ENCODE measurements at places on chromosomes 3 and 15. TPM values are rescaled to one million over a fixed set of nuclear protein-coding genes. Genes with fewer than 3 reads are reported as not detected.

GRCh38 chr3:186169379-186169778 is 60.5 kb upstream of the ETV5 start:
- no peak for DNase-seq

DNA sequence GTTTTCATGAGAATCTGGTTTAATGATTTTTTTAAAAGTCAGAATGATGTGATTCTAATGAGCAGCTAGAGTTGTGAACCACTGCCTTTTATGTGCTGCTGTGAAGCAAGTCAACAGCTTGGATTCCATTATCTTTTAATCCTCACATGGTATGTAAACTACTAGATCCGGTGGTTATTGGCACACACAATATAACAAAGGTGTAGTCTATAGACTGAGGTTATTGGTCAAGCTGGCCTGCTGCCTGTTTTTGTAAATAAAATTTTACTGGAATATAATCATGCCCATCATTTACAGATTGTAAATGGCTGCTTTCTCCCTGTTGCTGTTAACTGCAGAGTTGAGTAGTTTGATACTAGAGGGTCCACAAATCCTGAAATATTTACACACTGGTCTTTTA is 103.1 kb downstream of the OTOL1 start:
- no peak for DNase-seq

KIAA1143 gene
- 17.5 TPM for total RNA-seq

LTK gene
- total RNA-seq = not detected

ZXDC gene
- 13.5 TPM for total RNA-seq

DNA sequence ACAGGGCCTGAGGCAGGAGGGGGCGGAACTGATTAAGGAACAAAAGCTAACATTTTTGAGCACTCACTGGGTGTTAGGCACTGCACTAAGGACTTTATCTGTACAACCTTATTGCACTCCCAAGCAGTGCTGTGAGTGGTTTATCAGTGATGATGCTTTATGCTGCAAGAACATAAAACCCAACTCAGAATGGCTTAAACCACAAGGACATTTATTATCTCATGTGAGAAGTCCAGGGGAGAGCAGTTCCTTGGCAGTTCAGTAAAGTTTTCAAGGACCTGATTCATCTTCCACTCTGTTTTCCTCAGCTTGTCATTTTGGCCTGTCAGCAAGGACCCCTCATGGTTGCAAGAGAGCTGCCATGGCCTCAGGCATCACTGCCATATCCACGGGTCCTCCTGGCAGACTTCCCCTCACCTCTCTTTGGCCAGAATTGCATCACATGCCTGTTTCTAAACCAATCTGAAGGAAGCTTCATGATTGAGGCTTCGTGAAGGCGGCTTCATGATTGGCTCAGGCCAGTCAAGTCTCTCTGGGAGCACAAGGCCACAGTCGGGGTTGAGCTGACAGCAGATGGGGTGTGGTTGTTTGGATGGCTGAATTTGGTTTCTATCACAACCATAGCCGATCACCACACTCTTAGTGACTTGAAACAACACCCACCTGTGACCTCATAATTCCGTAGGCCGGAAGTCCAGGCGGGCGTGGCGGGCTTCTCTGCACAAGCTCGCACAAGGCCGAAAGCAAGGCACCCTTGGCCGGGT is 15.8 kb downstream of the EFCC1 start:
- no peak for DNase-seq

DNA sequence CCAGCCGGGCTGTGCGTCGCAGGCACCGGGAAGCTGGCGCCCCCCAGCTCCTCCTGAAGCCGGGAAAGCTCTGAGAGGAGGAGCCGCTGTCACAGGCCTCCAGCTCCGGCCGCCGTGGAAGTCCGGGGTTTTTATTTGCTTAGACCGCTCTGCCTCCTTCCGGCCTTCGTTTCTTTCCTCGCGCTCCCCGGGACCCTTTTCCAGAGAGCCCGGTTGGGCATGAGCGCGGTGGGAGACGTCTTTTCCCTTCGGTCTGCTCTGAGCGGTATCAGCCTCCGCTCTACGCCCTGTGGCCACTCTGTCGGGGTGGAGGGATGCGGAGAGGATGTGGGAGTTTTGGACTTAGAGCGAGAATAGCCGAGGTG is 559 bp downstream of the SENP5 start:
- DNase-seq = peak; percentile 54

- DNase-seq = no peak
Measured at GRCh38 chr3:155390351-155390750, 96.9 kb upstream of the STRIT1 start.

GRCh38 chr15:98654790-98655360 is 6.5 kb downstream of the IGF1R start:
- DNase-seq = no peak

- DNase-seq = no peak
Measured at GRCh38 chr15:82971218-82971984, 14.6 kb upstream of the RAMAC start.

DNA sequence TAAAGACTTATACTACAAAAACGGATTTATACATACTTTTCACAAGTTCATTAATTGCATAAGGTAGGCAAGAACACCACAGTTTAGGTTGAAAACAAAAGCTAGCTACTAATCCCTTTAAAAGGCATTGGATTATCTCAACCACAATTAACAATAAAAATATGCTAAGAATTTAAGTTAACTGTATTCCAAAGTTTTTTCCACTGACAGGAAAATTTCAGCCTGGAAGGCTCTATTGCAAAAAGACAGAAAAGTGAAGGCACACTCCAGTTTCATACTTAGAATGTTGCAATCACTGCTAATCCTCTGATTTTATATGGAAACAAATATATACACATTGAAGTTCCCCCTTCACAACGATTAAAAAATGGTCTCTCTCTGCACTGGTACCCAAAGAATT is 71.5 kb downstream of the TJP1 start:
- no peak for DNase-seq

DNA sequence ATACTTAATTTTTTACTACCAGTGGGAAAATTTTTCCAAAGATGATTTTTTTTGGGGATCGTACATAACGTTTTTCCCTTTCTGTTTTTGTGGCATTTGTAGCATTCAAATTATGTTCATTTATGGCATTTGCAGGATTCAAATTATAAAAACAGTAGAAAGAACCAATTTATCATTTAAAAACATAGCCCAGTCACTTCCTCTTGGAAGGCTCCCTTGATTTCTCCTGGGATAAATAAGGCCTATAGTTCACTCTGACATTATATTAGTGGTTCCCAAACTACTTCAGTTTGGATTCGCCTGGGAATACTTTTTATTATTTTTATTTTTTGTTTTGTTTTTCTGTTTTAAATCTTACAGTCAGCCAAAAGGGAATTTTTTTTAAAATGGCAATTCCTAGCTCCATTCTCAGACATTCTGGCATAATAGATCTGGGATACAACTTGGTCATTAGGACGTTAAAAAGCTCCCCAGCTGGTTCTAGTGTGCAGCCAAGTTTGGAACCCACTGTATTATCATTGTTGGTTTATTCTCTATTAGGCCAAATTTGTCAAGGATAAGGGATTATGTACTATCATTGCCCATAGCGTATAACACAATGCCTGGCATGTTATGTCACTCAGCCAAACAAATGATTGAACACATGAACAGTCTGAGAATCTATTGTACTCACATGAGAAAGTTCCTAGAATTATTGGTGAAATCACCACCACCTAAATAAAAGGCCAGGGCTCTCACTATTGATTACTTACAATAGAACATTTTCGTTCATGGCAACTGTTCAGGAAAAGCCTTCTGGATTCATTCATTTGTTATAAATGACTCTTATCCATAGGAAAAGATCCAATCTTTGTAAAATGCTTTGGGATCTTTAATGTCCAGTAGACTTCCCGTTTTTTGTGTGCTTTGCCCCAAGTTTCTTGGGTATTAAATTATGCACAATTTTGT is 28.9 kb downstream of the RARB start:
- no peak for DNase-seq

DNA sequence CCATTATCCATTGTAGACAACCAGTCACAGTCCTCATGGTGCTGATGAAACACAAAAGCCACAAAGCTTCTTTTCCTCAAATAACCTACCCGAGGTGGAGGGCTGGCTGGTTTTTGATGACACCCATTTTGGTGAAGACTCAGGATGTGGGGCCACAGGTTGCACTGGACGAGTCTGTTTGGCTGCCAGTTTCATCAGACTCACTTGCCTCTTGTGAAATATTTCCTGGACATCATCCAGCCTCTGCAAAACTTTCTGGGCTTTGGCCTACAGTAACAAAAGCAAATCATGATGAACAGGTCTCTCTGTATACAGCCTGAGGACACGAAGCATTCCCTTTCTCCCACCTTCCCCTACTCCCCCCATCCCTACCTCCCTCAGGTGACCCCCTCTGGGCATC is 42.2 kb downstream of the B3GNT5 start:
- peak; percentile 87 for DNase-seq

TM4SF1 gene
- 207 TPM for total RNA-seq

DNA sequence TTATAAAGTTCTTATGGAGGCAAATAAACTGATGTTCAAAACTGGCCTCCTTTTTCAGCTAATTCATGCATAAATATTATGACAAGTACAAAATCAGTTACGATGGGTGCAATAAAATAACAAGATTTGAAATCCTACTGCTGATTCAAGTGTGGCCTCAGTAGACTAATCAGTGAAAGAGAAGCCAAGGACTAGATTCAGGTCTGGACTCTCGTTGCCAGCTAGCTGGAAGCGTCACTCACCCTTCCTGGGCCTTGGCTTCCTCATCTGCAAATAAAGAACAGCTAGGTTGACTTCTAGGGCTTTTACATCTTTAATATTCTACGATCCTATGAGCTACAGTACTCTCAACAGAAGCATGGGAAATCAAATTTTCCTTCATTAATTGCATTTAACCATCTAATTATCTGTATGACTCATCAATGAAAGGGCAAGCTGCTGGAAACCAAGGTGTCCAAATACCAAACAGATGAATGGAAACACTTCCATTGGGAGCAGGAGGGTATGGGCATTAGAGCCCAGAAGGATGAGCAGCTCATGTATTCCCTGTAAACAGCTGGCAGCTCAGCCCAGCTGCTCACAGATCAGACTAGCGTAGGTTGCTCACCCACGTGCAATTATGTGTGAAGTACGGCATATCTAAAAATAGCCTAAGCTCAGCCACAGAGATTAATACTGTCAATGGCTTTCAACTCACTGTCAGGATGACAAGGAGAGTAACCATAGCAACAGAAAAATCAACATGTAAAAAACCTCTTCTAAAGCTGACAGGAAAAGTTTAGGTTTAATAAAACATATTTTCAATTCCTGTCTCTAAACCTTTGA is 294.8 kb downstream of the PLCL2 start:
- peak; percentile 49 for DNase-seq

DNA sequence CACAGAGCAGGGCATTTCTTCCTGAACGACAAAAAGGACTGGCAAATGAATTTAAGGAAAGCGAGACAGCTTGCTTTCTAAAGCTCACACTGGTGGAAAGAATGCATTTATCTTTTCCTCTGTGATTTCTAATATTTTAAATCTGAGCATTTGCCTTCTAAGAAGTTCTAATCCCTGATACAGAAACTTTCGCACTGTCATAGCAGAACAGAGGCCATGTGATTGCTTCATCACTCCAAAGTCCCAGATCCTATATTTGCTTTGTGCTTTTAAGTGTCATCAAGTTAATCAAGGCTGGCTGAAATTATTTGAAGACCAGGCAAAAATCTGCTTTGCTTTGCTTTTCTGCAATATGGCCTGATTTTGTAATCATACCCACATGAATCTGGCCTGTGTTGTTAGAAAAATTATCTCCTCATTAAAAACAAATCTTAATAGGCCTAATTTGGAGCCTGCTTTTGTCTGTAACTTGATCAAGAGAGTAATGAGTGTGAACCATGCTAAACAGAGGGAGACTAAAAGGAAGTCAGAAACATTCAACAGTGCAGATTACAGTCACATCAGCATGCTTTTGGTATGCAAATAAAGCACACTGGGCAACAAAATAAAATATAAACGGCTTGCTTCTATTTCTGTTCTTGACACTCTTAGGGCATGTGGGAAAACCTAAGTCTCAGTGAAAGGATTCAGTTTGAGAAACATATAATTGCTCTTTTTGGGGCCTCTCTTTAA is 178.2 kb upstream of the ADAMTS9 start:
- no peak for DNase-seq

GRCh38 chr15:35349916-35350315 is 196.0 kb downstream of the DPH6 start:
- peak; percentile 42 for DNase-seq

DNA sequence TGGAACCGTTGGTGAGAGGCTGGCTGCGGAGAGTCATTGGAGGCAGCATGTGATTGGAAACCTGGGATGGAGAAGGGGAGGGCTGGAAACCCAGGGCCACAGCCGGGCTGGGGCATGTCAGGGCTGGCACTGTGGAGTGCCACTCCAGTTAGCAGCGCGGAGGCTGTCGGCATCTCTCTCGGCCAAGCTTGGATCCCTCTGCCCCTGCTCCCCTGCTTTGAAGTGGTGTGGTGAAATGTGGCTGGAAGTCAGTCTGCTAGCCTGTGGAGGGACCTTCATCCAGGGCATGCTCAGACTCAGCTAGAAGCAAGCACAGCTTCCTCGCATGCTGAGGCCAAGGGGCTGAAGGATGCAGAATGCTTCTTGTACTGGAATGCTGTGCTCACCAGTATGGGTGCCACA is 13.5 kb downstream of the SLCO3A1 start:
- peak; percentile 42 for DNase-seq

LMCD1 gene
- total RNA-seq = 10.0 TPM

DNA sequence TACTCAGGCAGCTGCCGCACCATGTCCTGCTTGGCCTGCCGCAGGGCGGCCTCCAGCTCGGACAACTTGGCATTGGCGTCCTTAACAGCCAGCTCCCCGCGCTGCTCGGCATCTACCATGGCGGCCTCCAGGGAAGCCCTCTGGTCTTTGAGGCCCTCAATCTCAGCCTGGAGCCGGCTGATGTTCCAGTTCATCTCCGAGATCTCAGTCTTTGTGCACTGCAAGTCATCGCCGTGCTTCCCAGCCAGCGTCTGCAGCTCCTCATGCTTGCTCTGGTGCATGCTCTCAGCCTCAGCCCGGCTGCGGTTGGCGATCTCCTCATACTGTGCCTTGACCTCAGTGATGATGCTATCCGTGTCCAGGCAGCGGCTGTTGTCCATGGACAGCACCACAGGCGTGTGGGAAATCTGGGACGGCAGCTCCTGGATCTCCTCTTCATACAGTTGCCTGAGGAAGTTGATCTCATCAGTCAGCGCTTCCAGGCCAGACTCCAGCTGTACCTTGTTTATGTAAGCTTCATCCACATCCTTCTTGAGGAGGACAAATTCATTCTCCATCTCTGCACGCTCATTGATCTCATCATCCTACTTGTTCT is 15.5 kb upstream of the PSTPIP1 start:
- DNase-seq = no peak

NBEAL2 gene
- 3.5 TPM for total RNA-seq

RARRES1 gene
- 1.8 TPM for total RNA-seq

SLCO2A1 gene
- 0.47 TPM for total RNA-seq

- peak; percentile 88 for DNase-seq
Measured at GRCh38 chr15:48928877-48929538, 34.7 kb downstream of the SHC4 start.

GRCh38 chr3:156762631-156763185 is 63.4 kb upstream of the LEKR1 start:
- DNase-seq = peak; percentile 52

GOLGA6L7 gene
- not detected for total RNA-seq

GRCh38 chr3:187382609-187383151 is 14.5 kb downstream of the RTP4 start:
- DNase-seq = peak; percentile 13

- DNase-seq = no peak
Measured at GRCh38 chr3:154819491-154819890, 260.6 kb upstream of the MME start.

AADACL2 gene
- total RNA-seq = not detected

MAP1A gene
- total RNA-seq = 1.7 TPM
